ENCODE measurements at places on chromosomes 5 and 9.

DNA sequence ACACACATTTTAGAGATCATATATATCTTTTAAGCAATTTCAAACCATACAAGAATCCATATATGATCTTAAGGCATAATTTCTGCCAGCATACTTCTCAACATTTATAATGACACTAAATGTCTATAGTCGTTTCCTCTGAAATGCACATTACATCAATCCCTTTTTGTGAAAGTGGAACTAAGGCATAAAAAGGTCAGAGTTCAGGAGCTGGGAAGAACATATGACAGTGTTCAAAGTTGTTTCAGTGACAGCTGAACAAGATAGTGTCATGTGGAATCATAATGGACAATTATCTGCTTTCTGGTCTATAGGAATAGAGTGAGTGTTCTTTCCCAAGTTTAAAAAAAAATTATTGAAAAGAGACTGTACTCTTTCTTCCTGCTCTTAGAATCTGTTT, 2.4 kb upstream of the MOB3B start:
- DNase-seq: no peak

DNA sequence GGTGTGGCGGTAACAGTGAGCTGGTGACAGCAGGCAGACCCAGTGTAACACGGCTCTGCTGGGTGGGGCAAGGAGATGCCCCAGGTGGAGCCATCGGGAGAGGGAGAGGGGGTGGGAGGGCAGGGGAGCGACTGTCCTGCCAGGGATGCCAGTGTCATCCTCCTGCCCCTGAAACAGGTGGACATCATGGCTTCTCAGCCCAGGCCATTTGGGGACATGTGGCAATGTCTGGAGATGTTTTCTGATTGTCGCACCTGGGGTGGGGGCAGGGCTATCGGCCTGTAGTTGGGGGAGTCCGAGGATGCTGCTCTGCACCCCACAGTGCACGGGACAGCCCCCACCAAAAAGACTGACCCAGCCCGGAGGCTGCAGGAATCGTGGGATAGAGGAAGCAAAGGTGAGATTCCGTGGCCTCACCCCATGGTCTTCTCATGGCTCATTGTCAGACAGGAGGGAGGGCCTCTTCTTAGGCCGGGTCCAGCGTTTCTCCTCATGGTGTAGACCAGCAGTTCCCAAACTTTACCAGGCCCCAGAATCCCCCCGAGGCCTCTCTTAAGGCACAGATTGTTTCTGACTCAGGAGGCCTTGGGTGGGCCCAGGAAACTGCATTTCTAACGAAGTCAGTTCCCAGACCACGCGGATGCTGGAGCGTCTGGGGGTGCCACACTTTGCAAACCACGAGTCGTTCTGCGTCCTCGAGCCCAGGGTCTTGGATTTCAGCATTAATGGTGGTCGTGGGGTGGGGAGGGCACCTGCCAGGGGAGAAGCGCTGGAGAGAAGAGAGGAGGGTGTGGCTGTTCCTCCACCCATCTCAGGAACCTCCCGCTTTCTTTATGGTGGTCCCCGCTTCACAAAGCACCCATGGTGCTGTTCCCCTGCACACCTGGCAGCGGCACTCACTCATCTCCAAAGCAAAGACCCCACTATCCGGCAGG, 11.0 kb downstream of the COL5A1 start:
- DNase-seq: no peak

DNA sequence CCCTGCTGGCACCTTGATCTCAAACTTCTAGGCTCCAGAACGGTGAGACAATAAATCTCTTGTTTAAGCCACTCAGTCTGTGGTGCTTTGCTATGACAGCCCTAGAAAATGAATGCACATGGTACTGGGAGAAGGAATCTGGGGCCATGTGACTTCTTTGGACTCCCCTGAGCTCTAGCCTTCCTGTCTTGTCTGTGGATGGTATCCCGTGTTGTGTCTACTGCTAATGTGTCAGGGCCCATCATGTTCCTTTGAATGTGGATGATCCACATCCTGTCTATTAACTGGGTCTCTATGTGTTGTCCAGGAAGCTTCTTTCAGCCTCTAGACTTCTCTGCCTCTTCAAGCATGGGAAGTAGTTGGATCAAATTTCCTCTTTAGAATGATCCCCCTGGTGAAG, 25.1 kb downstream of the IL7R start:
- DNase-seq: no peak

DNA sequence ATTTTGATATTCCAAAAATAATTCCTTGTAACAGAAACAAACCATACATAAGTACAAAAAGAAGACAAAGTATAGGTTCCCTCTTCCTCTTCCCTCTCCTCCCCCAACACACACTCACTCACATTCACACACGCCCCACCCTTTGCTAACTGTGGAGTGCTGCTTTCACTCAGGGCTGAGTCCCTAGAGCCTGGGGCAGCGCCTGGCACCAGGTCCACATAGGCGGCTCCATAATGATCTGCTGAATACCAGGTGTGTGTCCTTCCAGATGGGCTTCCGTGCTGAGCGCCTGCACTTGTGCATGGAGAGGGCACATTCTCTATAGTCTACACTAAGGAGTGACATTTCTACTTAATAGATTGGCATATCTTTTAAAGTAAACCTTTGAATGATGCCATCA, 3.7 kb downstream of the SEMA4D start:
- peak; percentile 30 for DNase-seq

GRCh38 chr9:111975709-111976108, 79.1 kb downstream of the UGCG start:
- no peak for DNase-seq

DNA sequence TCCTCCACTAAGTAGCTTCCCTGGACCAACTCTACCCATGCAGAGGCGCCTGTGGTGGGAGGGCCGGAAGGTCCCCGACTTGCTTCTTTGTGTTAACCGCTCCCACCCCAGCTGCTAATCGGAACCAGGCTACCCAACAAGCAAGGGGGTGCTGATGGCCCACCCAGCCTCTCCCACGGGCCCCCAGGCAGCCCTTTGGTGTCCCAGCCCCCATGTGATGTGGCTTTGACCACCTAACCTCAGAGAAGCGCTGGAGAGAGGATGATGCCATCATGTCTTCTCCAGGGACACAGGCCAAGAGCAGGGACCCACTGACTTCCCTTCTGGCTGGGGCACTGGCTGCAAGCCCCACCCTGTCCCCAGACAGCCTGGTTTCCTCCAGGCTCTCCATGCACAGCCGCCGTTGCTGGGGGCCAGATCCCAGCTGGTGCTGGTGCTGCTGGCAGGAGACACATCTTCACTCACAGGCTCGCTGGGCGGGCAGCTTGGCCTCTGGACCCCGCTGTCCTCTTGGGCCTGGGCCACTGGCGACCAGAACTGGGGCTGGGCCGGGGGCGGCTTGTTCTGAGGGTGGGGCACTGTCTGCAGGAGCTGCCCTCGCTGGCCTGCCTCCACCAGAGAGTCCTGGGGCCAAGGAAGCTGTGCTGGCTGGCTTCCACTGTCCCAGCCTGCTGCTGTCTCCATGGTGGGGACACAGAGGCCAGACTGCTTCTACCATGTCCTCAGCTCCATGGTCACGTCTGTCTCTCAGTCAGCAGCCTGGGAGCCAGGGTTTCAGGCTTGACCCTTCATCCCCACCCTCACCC, 27.8 kb downstream of the LAMC3 start:
- DNase-seq: peak; percentile 31

DNA sequence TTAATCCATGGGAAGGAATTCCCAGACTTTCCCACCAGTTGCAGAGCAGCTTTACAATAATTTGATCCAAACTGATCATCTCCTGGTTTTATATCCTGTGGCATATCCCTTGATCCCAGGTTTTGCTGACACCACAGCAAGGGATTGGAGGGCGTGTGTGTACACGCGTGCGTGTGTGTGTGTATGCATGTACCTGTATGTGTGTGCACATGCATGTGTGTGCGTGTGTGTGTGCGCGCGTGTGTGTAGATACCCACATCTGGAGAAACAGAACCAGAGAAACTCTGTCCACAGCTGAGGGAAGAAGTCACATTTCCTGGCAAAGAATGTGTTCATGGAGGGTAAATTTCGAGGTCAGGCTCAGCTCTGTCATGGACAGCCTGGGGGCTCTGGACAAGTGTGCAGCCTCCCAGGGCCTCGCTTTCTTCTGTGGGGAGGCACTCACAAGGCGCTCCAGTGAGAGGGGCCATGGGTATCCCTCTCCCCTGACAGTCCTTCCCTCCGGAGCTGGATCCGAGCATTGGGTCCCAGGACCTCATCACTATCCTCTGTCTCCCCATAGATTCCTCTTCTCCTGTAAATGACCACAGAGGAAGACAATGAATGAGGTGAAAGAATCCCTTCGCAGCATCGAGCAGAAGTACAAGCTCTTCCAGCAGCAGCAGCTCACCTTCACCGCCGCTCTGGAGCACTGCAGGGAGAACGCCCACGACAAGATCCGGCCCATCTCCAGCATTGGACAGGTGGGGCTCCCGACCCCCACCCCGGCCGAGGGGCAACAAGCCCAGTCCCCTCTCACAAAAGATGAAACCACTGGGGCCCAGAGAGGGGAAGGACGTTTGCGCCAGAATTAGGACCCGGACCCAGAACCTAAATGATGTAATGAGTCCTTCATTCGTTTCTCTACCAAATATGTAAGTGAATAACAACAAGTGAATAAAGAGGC, 4.9 kb downstream of the SPACA9 start:
- DNase-seq: no peak

GRCh38 chr5:152107220-152107619, 182.6 kb upstream of the GLRA1 start:
- no peak for DNase-seq

DNA sequence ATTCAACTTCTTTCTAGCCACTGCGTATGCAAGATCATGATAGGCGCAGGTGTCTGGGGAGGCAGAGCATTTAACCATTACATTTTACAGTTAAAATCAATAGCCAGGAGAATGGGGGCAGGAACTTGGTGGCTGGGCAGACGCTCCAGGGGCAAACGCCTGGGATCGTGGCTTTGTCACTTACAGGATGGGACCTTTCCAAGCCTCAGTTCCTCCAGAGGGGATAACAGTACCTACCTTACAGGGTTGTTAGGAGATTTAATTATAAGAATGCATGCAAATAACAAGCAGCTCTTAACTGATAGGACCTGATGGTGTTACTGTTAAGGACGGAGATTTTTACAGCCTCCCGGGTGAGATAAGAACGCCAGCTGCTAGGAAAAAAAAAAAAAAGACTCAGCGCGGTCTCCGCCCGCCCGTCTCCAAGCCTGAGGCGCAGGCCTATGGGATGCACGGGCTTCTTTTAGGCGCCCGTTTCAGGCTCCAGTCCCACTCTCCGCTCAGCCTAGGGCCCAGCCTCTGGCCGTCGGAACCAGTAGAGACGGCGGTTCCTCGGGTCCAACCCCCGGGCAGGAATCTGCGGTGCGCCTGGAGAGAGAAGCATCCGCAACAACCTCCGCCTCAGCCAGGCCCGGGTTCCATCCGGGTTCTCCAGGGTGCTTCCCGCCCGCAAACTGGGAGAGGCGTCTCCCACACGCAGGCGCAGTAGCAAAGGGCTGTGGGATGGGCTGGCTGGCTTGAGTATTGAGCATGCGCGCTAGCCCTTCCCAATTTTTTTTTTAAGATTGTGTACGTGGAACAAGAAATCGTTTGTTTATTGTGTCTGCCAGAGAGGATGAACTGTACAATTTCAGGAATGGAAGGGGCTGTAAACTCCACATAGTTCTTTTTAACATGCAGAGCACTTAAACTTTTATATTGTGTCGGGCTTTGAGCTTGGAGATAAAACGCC, at the start of gene FAM200C:
Gene FAM200C (minus strand): TSS at position 653 of the 952 bp plus-strand sequence. CDS start 4,564 bp downstream, outside the sequence.
- DNase-seq: peak; percentile 97

DNA sequence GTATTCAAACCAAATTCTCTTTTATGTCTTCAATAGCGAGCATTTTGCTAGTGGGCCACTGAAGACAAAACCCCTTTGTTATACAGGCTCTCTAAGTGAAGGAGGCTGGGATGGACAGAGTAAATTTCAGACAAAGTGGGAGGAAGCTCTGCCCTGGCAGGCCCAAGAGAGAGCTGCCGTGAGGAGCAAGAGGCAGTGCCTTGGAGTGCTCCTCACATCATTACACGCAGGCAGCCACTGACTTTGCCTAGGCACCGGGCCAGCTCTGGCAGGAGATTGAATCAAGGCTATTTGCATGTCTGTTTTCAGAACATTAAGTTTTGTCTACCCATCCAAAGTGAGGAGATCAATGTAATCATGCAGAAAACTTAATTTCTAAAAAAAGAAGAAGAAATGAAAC, 167.7 kb downstream of the CCDC192 start:
- DNase-seq: no peak

DNA sequence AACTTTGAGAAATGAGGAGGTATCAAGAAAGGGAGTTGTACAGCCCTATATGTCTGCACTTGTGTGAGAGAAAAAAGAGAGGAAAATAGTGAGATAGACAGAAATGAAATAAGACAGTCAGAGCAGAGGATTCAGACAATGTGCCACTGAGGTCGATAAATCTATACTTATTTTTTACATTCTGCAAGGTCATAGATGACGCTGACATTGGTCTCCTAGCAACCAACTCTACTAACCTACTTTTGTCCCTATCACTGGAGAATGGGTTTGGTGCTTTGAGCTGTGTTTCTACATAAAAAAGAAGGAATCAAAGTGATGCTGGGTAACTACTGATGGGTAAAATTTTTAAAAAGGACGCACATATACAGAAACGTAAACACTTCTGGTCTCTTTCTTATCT, 573.3 kb upstream of the RORB start:
- DNase-seq: peak; percentile 40

DNA sequence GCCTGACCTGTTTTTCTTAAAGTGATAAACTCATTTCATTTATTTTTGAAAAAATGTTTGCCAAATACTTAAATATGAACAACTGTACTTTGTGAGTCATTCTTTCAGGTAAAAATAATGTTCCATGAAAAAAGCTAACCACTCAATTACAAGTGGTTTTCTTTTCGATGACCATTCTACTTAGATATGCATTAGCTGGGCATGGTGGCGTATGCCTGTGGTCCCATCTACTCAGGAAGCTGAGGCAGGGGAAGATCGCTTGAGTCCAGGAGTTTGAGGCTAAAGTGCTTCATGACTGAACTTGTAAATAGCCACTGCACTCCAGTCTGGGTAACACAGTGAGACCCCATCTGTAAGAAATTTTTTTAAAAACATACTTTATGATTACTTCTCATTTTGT, 4.0 kb upstream of the WDR70 start:
- DNase-seq: no peak

DNA sequence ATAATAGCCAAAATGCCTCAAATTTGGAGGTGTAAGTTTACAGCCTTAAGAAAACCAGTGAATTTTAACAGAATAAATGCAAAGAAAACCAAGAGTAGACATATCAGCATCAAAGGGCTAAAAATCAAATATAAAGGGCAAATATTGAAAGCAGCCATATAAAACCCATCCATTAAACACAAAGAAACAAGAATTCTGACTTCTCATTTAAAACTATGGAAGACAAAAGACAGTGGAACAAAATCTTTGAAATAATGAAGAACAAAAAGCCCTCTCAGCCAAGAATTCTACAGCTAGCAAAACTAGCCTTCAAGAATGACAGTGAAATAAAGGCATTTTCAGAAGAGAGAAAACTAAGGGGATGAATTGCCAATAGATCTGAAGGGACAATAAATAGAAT, 91.3 kb upstream of the FST start:
- no peak for DNase-seq
